Caki2 (cell line): ENCODE measurements at places on chromosomes 7 and 10. TPM values are rescaled to one million over a fixed set of nuclear protein-coding genes. Genes with fewer than 3 reads are reported as not detected.

DNA sequence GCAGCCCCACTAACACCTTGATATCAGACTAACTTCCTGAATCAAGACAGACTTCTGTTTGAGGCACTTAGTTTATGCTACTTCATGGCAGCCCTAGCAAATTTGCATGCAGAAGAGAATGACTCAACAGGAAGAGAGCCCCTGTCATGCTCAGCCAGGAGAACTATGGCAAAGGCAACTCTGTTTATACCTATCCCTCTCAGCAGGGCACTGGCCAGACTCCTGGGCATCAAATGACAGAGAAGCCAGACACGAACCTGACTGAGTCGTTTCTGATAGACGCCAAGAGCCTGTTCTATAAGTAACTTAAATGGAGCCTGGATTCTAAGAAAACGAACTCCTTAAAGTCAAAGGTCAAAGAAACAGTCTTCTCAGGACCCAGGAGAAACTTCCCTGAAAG lies 50.9 kb upstream of the UNC5B start:
- peak; percentile 29 for DNase-seq

Gene MPP7
- total RNA-seq = 1.8 TPM in 1 of 2 replicates, not detected in the other

Gene GPR26
- not detected in 2 replicates for total RNA-seq

Gene PKD1L1
- total RNA-seq = not detected in 2 replicates

GRCh38 chr10:53690524-53691240 lies 918.1 kb upstream of the MBL2 start:
- DNase-seq = no peak

DNA sequence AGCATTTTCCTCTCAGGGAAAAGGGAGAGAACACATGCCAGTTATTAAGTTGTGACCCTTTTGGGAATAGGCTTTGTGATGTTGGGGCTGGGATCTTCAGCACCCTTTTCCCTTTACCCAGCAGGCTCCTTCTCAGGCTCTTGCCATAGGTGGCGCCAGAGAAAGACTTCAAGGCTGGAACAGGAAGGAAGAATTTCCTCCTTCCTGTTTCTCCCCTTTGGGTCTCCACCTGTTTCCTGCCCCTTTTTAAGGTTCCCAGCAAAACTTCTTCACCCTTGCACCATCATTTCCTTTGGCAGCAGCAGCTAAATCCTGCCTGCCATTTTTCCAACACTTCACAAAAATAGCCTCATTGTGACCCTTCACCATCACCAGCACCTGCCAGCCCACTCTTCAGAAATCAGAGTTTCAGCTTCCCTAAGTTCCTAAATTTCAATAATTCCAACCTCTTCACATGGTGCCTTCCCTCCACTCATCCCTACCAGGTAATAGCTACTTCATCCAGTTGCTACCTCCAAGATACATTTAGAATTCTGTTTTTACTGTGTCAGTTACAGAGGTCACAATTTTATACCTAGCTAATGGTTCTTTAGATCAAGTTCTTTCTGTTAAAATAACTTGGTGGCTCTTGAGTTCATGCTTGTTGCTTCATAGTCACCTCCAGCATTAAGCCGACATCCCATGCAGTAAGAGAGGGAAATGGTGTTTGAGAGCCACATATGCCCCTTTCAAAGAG lies 22.4 kb upstream of the FOXK1 start:
- DNase-seq = no peak

- DNase-seq = no peak
These were observed 76.7 kb downstream of the EZH2 start for GRCh38 chr7:148807436-148807835.

- no peak for DNase-seq
These were observed 235.2 kb downstream of the TMEM26 start for GRCh38 chr10:61217851-61218565.

DNA sequence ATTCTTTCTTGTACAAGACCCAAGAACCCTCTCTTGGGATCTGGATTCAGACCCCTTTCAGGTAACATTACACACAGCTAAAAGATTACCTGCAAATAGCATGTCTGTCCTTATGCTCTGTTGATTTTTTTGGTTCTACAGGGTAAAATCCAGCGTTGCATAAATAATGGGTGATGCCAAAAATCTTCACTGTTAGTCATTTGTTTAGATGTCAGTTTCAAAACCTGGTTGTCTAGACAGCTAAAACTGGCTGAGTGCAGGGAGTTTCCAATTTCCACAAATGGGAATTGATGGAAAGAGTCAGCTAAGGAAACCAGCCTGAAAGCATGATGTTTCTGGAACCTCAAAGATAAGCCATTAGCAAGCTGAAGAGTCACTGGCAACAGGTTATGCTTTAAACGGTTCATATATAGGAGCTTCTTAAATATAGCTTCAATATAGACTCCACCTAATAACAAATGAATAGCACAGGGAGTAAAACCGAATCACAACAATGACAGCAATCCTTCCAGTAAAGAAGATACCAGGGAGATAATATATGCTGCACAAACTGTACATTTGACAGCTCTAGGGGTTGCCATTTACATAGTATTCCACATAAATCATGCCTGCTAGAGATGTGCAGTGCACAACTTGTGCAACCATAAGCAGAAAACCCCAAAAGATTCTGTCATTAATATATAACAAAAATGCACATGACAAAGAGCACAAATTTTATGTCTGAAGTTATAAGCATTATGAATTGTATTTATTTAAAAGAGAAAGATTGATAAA lies 20.4 kb downstream of the CCDC71L start:
- DNase-seq = no peak

Gene NME8
- not detected in 2 replicates for total RNA-seq

DNA sequence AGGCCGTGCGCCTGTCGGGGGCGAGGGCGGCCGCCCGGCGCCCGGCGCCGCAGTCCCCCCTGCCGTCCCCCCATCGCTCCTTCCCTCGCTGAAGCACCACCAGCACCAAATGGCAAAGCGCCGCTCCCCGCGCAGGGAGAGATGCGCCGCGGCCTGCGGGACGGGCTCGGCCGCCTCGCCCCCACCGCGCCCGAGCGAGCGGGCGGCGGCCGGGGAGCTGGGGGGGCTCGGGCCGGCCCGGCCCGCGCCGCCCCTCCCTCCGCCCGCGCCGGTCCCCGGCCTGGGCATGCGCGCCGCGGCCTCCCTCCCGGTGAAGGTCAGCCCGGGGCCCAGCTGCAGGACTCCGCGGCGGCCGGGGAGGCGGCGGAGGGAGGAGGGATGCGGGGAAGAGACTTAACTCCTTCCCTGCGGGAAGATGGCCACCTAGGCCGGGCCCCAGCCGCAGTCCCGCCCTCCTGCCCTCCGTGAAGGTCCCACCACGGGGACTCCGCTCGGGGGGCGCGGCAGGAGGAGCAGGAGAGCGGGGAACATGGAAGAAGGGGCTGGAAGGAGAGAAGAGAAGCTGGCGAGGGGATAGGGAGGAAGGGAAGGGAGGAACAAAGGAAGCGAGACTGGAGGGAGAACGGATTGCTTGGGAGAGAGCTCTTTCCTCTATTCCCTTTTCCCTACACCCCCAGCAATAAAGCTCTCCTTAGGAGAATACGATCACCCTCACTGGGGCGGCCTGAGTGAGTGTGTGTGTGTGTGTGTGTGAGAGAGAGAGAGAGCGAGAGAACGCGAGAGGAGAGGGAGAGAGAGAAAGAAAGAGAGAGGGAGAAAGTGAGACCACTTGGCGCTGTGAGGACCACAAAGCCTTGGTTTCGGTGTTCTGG lies 3.4 kb upstream of the SMARCD3 start:
- peak; percentile 63 for DNase-seq

- no peak for DNase-seq
These were observed 197.6 kb upstream of the ZNF32 start for GRCh38 chr10:43846187-43846680.

Gene FHIP2A
- total RNA-seq = 10.2 and 11.8 TPM in 2 replicates

DNA sequence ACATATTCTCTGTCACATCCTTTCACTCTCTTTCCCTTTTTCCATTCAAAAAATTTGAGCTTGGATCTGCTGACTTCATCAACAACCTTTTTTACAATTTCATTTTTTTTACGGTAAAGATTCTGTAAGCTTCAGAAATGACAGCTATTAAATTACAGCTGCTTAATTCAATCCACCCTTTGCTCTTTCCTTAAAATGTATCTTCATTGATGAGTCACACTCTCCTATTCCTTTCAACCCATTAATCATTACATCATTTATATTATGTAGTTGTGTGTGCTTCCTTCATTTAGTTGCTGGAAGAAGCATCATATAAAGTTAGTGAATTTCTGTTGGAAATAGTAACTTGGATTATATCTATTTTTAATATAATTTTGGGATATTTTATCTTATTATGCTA lies 67.1 kb upstream of the MAGI2 start:
- DNase-seq = no peak

DNA sequence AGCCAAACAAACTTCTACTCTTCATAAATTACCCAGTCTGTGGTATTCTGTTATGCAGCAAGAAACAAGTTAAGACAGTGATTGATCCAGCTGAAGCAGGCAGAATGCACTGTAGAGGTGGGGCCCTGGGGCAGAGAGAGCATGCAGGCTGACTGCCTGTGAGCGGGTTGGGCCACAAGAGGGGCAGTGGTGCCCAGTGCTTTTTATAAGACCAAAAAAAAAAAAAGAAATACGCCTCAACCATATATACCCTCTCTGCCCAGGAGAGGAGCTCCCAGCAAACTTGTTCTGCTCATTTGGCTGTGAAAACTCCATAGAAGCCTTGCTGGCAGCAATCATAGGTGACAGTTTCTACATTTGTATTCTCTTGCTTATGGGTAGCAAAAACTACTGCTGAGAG lies 104.7 kb downstream of the SORBS1 start:
- peak; percentile 44 for DNase-seq

Gene EXOSC1
- total RNA-seq = 52.6 and 63.7 TPM in 2 replicates

Gene SPDYE1
- not detected in 2 replicates for total RNA-seq

GRCh38 chr7:43111630-43112458 lies 603 bp upstream of the HECW1 start:
- DNase-seq = no peak

Gene C10orf105
- total RNA-seq = not detected in 2 replicates

- DNase-seq = no peak
These were observed 11.3 kb downstream of the JAKMIP3 start for GRCh38 chr10:132077091-132077490.

Gene HGF
- total RNA-seq = not detected in 2 replicates

DNA sequence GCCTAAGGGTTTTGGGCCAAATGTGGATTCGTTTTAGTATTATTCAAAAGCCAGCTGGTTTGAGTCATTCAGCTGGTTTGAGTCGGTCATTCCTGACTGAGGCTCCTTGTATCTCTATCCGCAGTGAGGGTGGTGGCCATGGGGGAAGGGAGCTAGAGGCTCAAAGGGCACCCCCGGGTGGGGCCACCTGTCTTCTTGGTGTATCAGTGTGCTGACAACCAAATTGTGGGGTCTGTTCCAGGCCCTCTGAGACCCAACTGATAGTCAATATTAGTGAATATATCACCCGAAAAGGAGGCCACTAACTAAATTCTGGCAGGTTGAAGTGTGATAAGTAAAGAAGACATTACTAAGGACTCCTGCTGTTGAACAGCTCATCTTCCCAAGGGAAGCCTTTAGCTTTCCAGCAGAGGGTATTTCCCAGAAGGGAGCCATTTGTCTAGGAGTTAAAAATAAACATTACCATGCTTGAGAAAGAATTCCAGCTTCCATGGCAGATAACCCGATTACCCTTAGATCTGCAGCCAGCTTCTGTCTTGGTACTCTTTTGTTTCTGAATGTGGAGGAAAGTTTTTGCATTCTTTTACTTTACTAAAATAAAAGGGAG lies 29.9 kb upstream of the DDX50 start:
- peak; percentile 37 for DNase-seq

DNA sequence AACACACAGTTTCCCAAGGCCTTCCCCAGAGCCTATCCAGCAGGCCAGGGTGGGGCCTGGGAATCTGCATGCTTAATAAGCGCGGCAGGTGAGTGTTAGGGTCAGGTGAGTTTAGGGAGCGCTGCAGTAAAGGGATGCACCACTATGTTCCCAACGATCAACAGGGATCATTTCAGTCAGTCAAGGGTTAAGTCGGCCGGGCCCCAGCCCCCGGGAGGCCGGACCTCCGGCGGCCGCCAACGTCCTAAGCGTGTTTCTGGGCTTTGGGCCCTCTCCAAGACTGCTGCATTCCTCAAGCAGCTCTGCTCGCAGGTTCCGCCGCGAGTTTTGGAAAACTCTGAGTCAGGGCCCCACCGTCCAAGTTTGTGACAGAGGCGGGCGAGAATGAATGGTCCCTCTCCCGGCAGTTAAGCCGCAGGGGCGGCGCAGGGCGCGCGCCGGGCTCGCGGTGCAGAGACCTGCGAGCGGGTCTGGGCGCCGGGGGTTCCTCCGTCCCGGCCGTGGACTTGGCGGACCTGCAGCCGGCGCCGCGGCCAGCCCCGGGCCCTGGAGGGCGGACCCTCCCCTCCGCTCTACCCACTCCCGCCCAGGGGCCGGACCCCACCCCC lies 81.6 kb downstream of the ARHGAP22 start:
- no peak for DNase-seq

- no peak for DNase-seq
These were observed 133.8 kb downstream of the CNOT4 start for GRCh38 chr7:135375908-135376699.

- peak; percentile 16 for DNase-seq
These were observed 23.6 kb upstream of the ING3 start for GRCh38 chr7:120926943-120927346.

GRCh38 chr10:111885046-111885445 lies 298.5 kb downstream of the GPAM start:
- no peak for DNase-seq

Gene CLEC5A
- total RNA-seq = not detected in 2 replicates

GRCh38 chr7:104962781-104963180 lies 51.2 kb upstream of the KMT2E start:
- DNase-seq = no peak

DNA sequence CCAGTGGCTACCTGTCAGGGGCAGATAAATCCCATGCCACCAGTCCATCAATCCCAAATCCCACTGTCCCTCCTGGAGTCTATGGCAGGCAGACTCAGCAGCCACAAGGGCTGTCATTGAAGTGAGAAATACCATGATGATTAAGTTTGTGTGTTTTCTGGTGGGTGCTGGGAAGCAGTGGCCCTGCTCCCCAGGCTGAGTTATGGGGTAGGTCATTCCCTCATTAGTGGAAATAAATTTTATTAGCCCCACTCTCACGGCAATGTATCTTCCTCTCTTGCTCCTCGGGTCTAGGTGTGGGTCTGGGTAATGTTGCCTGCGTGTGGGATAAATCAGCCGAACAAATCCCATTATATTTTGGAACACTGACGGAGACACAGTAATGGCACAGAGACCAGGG lies 76.8 kb downstream of the PLXNA4 start:
- DNase-seq = no peak

DNA sequence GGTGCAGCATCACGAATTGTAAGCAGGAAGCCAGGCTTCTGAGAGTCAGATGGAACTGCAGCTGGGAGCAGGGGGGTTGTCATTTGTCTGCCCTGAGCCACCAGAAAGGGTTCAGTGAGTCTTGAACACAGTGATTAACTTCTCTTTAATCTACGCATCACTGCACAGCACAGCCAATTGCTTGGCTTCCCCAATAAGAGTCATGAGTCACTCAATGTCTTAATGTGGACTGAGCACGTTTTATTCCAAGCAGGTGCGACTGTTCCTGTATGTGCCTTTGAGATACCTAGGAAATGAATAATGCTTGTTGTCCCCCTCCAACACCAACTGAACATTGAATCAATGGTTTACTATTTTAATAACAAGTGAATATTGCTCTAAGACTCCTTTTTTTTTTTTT lies 26.0 kb upstream of the PLEKHA1 start:
- DNase-seq = peak; percentile 90

- DNase-seq = no peak
These were observed 1.3 kb upstream of the NMT2 start for GRCh38 chr10:15169555-15170401.

GRCh38 chr10:124125305-124126116 lies 32.1 kb upstream of the CHST15 start:
- peak; percentile 23 for DNase-seq

- no peak for DNase-seq
These were observed 27.7 kb upstream of the MICU1 start for GRCh38 chr10:72653383-72654096.
